Omental fat pad (tissue), 4 donors: ENCODE measurements at places on chromosomes 7 and 10. TPM values are rescaled to one million over a fixed set of nuclear protein-coding genes. Genes with fewer than 3 reads are reported as not detected.

TAS2R41 gene
- not detected for total RNA-seq

ADAMTS14 gene
- 0.60 TPM for total RNA-seq

HOXA3 gene
- 4.5 TPM for total RNA-seq

ZNF365 gene
- total RNA-seq = 0.19 TPM

SPDYE2 gene
- total RNA-seq = not detected

TYSND1 gene
- 12.3 TPM for total RNA-seq

VGF gene
- not detected for total RNA-seq

RSU1 gene
- total RNA-seq = 57.5 TPM

SFXN2 gene
- total RNA-seq = 4.5 TPM

PMPCB gene
- 43.5 TPM for total RNA-seq

SCART1 gene
- 1.9 TPM for total RNA-seq

NUP205 gene
- total RNA-seq = 34.5 TPM

ABCA13 gene
- total RNA-seq = not detected

AOAH gene
- total RNA-seq = 5.8 TPM

PVRIG gene
- total RNA-seq = 0.74 TPM

NYAP1 gene
- total RNA-seq = 3.6 TPM

STEAP1B gene
- total RNA-seq = 1.3 TPM

BTBD16 gene
- total RNA-seq = 0.37 TPM

THSD7A gene
- total RNA-seq = 12.3 TPM

NKX1-2 gene
- not detected for total RNA-seq

ARHGEF5 gene
- 21.3 TPM for total RNA-seq
